ENCODE measurements at places on chromosomes 12 and 14. TPM values are rescaled to one million over a fixed set of nuclear protein-coding genes. Genes with fewer than 3 reads are reported as not detected.

DNA sequence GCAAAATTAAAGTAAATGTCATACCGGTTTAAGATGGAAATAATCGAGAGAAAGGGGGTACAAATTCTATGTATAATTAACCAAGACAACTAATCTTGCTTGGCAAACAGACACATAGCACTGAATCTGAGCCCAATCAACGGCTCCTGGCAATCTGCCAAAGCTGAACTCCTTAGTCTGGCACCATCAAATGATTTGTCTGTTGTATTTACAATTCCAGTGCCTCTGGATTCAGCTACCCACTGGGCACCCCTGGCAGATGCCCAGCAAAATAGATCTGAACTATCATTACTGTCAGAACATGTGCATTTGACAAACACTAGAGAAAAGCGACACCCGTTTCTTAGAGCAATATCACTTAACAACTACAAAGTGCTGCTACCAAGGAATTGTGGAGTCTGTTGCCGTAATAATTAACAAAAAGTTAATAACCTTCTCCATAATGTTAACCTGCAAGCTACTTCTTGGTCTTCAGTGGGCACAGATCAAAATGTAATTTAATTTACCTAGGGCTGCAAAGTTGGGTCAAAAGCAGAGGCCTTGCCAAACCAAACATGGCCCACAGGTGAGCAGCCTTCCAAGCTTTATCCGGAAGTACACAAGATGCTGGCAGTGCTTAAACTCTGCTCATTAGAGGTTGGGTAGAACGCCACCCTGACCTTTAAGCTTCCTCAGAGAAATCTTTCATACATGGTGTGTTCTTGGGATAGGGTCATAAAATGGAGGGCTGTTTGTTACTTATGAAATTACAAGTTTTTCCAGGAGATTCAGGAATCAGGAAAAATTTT is 7.6 kb downstream of the EGLN3 start:
- DNase-seq = no peak

DNA sequence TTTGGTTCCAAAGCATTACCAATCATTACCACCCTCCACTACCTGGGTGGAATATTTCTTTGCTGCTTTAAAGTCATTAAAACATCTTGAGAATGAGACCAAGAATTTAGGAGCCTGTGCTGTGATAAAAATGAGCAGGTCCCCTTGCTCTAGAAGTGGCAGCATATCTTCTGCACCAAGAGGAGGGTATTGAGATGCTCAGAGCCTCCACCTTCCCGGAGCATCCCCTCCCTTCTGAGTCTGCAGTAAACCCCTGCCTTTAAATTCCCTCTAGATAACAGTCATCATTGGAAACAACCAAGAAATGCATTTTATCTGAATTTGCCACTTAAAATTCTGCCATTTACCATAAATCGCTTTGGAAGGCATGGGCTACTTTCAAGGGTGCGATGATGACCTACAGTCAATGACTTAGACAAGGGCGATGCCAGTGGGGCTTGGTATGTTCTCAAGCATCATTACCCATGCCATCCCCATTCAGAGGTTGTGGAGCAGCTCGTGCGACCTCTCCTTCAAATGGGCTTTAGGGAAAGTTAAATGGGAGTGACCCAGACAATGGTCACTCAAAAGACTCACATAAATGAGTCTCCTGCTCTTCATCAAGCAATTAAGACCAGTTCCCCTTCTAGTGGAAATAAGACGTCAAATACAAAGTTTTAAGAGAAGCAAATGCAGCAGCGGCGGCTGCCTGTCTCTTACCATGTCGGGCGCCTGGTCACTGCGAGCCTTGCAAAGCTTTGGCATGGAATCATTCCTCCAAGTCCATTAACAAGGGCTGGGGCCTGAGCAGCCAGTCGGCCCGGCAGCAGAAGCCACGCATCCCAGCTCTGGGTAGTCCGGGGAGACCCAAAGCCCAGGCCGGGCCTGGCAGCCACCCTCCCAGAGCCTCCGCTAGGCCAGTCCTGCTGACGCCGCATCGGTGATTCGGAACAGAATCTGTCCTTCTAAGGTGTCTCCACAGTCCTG is 334.5 kb downstream of the TMEM121 start:
- DNase-seq = no peak

IL26 gene
- not detected for total RNA-seq

DNA sequence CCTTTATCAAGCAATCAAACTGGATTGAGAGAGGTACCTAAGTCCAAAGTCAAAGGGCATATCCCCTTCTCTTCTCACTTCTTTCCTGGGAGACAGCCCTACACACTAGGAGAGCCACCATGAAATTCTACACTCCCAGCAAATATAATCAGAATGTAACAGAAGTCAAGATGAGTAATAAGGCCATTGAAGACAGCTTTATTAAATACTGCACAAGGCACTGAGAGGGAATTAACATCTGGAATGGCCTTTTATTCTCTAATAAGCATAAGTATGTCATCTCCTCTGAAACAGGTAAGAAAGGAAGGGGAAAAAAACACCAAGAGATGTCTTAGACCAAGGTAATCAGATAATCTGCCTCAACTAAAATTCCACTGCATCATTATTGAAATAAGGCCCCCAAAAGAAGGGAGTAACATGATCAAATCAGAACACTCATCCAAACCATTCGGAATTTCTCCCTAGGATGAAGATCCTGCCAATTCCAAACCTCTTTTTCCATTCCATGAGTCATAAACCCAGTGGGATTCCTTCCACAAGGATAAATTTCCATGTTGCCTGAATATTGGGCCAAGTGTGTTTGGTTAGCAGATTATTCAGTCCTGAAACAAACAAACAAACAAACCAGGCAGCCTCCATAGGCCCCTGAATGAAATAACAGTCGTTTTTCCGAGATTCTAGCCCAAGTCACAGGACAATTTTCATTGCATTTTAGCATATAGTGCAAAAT is 19.9 kb downstream of the SLC35F4 start:
- DNase-seq = no peak

- no peak for DNase-seq
These were observed 50.2 kb upstream of the HSPB8 start for GRCh38 chr12:119128527-119128926.

DNA sequence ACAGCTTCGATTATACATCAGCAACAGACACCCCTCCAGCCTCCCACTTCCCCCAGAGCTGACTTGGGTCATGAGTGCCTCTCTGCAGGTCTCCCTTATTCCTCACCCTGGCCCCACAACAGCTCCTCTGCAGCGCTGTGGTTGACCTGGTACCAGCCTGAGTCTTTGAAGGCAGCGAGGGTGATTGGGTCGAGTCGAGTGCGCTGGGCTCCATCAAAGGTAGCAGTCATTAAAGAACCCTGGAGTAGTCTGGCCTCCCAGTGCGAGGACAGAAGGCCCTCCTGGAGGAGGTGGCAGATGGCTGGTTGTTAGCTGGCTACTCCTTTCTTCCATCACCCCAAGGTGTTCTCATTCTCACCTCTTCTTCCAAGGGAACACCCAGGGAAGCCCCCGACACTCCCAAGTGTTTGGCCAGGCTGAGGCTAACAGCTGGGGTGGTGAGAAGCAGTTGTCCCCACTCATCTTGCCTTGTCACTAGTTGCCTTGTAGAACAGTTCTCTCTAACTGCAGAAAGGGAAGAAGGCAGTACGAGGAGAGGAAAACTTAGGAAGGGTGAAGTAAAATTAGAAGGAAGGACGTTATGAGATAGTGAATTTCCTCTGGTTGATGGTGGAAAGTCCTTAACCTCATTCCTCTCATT is 2.7 kb downstream of the CIROP start:
- DNase-seq = no peak

SLC2A13 gene
- total RNA-seq = 17.4 TPM

WIF1 gene
- total RNA-seq = 27.3 TPM

DNA sequence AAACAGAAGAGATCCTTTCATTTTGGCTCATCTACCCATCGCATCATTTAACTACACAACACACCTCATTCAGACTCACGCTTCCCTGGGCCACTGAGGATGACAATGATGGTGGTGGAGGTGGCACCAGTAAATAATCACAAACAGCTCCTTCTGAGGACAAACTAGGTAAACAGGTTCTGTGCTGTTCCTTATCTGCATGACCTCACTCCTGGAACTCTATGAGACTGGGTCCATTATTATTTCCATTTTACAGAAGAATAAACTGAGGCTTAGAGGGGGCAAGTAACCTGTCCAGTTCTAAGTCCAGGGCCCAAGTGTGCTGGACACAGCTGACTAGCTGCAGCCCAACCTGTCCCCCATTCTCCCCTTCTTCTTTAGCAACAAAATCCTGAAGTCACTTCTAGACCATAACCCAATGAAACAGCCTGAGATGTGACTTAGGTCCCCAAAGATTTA is 50.4 kb downstream of the ITPK1 start:
- no peak for DNase-seq

LIN7A gene
- 12.5 TPM for total RNA-seq

GSKIP gene
- total RNA-seq = 8.1 TPM

RNASE7 gene
- 18.2 TPM for total RNA-seq

DNA sequence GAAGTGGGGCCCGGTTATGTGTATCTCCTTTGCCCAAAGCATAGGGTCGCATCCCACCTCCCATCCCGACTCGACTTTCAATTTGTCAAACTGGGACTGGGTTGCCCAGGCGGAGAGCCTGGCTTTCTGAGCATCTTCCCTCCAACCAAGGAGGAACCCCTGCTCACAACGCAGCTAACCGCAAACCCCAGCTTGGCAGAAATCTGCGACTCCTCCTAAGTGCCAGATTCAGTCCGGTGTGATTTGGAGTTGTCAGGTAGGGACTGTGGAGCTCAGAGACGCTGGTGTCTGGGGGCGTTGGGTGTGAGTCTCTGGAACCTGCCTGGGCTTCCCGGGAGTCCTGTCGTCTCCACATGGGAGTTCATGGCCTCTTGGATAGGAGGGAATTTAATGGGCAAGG is 1126.7 kb downstream of the AACS start:
- DNase-seq = no peak

- no peak for DNase-seq
These were observed 161.2 kb downstream of the TTC8 start for GRCh38 chr14:88985654-88986053.

All from vagina (tissue), 2 donors.